ENCODE measurements at places on chromosomes 4 and X.

GRCh38 chrX:46602468-46603102 is 29.0 kb downstream of the CHST7 start:
- DNase-seq, result no peak

GRCh38 chr4:164575861-164576260 is 178.1 kb upstream of the SMIM31 start:
- no peak for DNase-seq

DNA sequence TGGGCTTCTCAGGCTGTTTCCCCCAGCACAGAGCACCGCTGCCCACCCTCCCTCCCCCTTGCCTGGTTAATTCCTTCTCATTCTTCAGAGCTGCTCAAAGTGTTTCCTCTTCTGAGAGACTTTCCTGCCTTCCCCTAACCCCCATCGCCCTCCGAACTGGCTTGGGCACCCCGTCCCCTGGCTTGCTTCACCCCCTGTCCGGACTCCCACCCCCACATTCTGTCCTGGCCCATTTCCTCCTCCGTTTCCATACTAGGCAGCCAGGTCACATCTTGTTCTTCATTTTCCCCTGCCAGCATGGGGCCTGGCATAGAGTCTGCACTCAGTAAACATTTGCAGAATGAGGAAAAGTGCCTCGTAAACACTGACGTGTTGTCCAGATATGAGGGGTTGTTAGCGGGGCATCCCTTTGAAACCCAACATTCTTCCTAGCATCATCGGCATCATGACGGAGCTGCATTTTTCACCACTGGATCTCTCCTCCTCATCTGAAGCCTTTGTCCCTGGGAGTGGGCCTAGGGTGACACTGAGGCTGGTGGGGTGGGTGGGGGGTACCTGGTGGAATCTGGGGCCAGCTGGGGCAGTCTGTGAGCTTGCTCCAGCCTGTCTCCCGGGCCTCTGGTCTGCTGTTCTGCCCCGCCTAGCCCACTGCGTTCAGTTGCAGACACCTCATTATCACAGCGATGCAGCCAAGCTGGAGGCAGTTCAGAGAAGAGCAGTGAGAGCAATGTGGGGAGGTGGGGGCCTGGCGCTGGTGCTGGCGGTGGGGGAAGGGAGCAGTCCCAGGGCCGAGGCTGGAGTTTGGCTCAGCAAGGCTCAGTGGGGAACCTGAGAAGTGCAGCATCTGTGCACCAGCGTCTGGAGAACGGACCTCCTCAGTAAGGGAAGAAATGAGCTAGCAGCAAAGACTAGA is 149.4 kb upstream of the PJA1 start:
- no peak for DNase-seq

GRCh38 chrX:136325377-136325776 is 24.6 kb downstream of the ADGRG4 start:
- no peak for DNase-seq
